CD4-positive, alpha-beta T cell (primary cell): ENCODE measurements at places on chromosomes 13 and 19. TPM values are rescaled to one million over a fixed set of nuclear protein-coding genes. Genes with fewer than 3 reads are reported as not detected.

- no peaks in the 10 kb centered on the region for H3K4me1 ChIP-seq
- no peaks in the 10 kb centered on the region for H3K36me3 ChIP-seq
- no peak overlapping the region for H3K27ac ChIP-seq
- H3K4me3 ChIP-seq = no peak overlapping the region
- DNase-seq = no peak
These were observed 41.0 kb upstream of the SOX21 start for GRCh38 chr13:94753327-94753726.

- H3K27ac ChIP-seq = no peak overlapping the region
- peaks cover 18% of the 10 kb centered on the region for H3K4me1 ChIP-seq
- H3K36me3 ChIP-seq = no peaks in the 10 kb centered on the region
- peaks cover 7% of the 10 kb centered on the region for H3K27me3 ChIP-seq
- no peak overlapping the region for H3K4me3 ChIP-seq
- DNase-seq = no peak
These were observed 3.7 kb upstream of the CADM4 start for GRCh38 chr19:43643326-43643725.

DNA sequence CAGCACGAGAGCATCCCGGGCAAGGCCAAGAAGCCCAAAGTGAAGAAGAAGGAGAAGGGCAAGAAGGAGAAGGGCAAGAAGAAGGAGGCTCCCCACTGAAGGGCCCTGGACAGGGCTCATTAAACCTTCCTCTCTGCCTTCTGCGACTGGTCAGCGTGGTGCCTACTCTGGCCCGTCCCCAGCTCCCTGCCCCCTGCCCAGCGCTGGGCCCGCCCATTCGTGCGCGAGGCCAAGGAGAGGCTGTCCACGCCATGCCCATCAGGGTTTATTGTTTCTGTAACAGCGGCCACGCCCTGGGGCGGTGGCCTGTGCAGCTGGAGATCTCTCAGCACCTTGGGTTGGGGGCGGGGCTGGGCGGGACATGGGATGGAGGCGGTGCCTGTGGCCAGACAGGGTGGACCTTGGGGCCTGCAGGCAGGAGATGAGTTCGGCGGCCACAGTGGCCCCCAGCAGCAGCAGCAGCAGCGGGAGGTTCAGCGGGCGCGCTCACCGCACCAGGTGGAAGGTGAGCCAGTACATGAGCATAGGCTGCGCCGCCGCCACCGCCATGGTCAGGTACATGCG, 897 bp downstream of the C19orf33 start:
- H3K4me3 ChIP-seq = no peak overlapping the region
- DNase-seq = no peak
- H3K4me1 ChIP-seq = no peaks in the 10 kb centered on the region
- peaks cover 20% of the 10 kb centered on the region for H3K36me3 ChIP-seq

GRCh38 chr19:18847549-18848463, 16.0 kb downstream of the UPF1 start:
- peaks cover 60% of the 10 kb centered on the region for H3K36me3 ChIP-seq
- no peak for DNase-seq
- H3K27ac ChIP-seq = no peak overlapping the region
- H3K4me3 ChIP-seq = no peak overlapping the region
- H3K27me3 ChIP-seq = no peaks in the 10 kb centered on the region
- peaks cover 67% of the 10 kb centered on the region for H3K4me1 ChIP-seq

- no peaks in the 10 kb centered on the region for H3K4me1 ChIP-seq
- H3K27me3 ChIP-seq = no peaks in the 10 kb centered on the region
These were observed 30.1 kb downstream of the ZAR1L start for GRCh38 chr13:32284927-32285632.

- no peak overlapping the region for H3K4me3 ChIP-seq
- H3K27me3 ChIP-seq = peaks cover 28% of the 10 kb centered on the region
- no peaks in the 10 kb centered on the region for H3K36me3 ChIP-seq
- peaks cover 12% of the 10 kb centered on the region for H3K4me1 ChIP-seq
These were observed 4.1 kb upstream of the C1QTNF9B start for GRCh38 chr13:23901365-23901764.

GRCh38 chr13:111857846-111858560, 208.9 kb upstream of the SOX1 start:
- H3K4me1 ChIP-seq = no peaks in the 10 kb centered on the region
- no peaks in the 10 kb centered on the region for H3K36me3 ChIP-seq
- H3K4me3 ChIP-seq = no peak overlapping the region
- DNase-seq = no peak

GRCh38 chr13:111505175-111505777, 184.8 kb downstream of the TEX29 start:
- H3K4me3 ChIP-seq = no peak overlapping the region
- no peaks in the 10 kb centered on the region for H3K4me1 ChIP-seq
- peaks cover 14% of the 10 kb centered on the region for H3K27me3 ChIP-seq
- no peaks in the 10 kb centered on the region for H3K36me3 ChIP-seq

GRCh38 chr13:41345165-41345913, 34.3 kb downstream of the NAA16 start:
- DNase-seq = peak; percentile 23
- H3K27me3 ChIP-seq = no peaks in the 10 kb centered on the region

DNA sequence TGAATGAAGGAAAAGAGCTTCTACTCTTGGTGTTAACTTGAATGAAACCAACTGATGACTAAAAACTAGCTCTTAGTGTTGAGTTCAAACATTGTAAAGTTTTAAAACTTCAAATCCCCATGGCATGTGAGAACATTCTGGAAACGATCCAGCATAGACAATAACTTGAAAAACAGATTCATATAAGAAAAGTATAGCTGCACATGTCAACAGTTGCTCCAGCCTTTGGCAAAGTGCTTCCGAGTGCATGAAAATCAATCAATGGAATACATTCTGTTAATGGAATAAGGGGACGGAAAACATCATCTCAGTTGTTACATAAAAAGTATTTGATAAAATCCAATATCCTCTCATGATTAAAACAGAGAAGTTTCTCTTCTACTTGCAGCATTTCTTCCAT, 89.8 kb downstream of the MBNL2 start:
- peaks cover 3% of the 10 kb centered on the region for H3K36me3 ChIP-seq
- DNase-seq = no peak
- H3K4me3 ChIP-seq = no peak overlapping the region
- no peak overlapping the region for H3K27ac ChIP-seq
- H3K27me3 ChIP-seq = no peaks in the 10 kb centered on the region
- peaks cover 3% of the 10 kb centered on the region for H3K4me1 ChIP-seq

DNA sequence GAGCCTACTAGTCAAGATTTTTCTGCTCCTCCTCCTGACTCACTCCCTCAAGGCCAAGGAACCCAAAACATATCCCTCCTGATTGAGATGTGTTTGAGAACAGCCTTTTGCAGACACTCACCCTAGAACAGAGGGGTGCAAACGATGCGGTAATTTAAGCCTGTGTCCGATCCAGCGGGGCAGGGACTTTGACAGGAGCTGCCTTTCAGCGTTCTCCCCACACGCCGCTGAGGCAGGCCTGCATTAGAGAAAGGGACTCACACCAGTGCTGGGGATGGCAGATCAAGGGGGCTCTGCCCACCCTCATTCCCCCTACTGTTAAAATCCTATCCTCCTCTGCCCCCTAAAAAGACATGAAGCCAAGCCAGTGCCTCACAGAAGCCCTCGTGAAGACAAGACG, 70.5 kb downstream of the CCDC70 start:
- H3K4me1 ChIP-seq = peaks cover 8% of the 10 kb centered on the region
- no peaks in the 10 kb centered on the region for H3K27me3 ChIP-seq
- no peaks in the 10 kb centered on the region for H3K36me3 ChIP-seq
- no peak for DNase-seq
- no peak overlapping the region for H3K4me3 ChIP-seq

- no peak for DNase-seq
- no peak overlapping the region for H3K4me3 ChIP-seq
- H3K4me1 ChIP-seq = no peaks in the 10 kb centered on the region
These were observed 15.1 kb upstream of the FOXO1 start for GRCh38 chr13:40681341-40682146.

DNA sequence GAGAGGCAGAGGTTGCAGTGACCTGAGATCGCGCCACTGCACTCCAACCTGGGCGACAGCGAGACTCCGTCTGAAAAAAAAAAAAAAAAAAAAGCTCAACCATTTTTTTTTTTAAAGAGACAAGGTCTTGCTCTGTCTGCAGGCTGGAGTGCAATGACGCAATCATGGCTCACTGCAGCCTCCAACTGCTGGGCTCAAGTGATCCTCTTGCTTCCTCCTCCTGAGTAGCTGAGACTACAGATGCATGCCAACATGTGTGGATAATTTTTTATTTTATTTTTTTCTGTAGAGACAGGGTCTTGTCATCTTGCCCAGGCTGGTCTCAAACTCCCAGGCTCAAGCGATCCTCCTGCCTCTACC, 10.3 kb downstream of the EHD2 start:
- peaks cover 6% of the 10 kb centered on the region for H3K27me3 ChIP-seq
- H3K36me3 ChIP-seq = no peaks in the 10 kb centered on the region
- DNase-seq = no peak
- H3K4me1 ChIP-seq = no peaks in the 10 kb centered on the region

- H3K36me3 ChIP-seq = no peaks in the 10 kb centered on the region
- DNase-seq = peak; percentile 35
- H3K27me3 ChIP-seq = no peaks in the 10 kb centered on the region
These were observed 54.0 kb upstream of the ATP12A start for GRCh38 chr13:24625870-24626849.

DNA sequence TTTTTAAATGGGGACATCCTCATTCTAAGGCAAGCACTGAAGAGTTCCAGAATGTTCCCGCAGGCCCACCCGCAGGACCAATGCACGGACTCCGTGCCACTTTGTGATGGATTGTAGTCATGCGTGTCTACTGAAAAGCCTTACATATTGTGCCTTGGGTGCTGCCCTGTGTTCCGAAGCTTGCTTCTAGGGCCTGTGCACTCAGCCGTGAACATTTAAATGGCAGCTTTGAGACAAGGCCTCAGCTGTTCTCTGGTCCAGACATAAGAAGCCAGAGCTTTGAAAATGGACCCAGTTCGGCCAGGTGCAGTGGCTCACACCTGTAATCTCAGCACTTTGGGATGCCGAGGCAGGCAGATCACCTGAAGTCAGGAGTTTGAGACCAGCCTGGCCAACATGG, 75.3 kb upstream of the CACNA1A start:
- H3K4me1 ChIP-seq = no peaks in the 10 kb centered on the region
- no peak overlapping the region for H3K4me3 ChIP-seq
- H3K36me3 ChIP-seq = no peaks in the 10 kb centered on the region
- peaks cover 8% of the 10 kb centered on the region for H3K27me3 ChIP-seq

DNA sequence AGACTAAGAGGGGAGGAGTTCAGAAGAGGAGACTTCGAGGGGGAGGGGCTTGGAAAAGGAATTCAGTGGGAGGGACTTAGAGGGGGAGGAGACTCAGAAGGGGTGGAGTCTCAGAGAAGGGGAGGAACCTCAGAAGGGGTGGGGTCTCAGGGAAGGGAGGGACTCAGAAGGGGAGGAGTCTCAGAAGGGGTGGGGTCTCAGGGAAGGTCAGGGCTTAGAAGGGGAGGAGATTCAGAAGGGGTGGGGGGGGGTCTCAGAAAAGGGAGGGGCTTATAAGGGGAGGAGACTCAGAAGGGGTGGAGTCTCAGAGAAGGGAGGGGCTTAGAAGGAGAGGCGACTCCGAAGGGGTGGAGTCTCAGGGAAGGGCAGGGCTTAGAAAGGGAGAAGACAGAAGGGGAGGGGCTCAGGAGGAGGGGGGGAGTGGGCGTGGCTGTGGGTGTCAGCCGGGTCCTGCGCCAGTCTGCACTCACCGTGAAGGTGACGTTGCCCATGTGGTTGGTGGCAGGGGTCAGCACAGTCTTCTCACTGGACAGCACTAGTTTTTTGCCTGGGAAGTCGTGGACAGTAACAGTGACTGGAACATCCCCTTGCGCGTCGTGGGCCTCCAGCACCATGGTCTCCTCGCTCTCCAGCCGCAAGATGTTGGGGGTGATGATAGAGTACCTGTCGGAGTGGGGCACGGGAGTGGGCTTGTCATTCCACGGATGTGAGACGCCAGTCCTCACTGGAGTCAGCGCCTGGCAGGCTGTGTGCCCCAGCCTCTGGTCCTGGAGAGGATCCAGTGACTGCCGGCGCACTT, 1.5 kb downstream of the C3 start:
- no peak overlapping the region for H3K4me3 ChIP-seq
- H3K27me3 ChIP-seq = no peaks in the 10 kb centered on the region
- H3K4me1 ChIP-seq = peaks cover 8% of the 10 kb centered on the region
- no peak overlapping the region for H3K27ac ChIP-seq
- DNase-seq = no peak
- no peaks in the 10 kb centered on the region for H3K36me3 ChIP-seq

GRCh38 chr19:14102756-14103155, 12.2 kb upstream of the SAMD1 start:
- no peak overlapping the region for H3K27ac ChIP-seq
- H3K4me1 ChIP-seq = no peaks in the 10 kb centered on the region
- no peaks in the 10 kb centered on the region for H3K27me3 ChIP-seq
- H3K4me3 ChIP-seq = no peak overlapping the region
- peaks cover 43% of the 10 kb centered on the region for H3K36me3 ChIP-seq

- no peaks in the 10 kb centered on the region for H3K36me3 ChIP-seq
- no peaks in the 10 kb centered on the region for H3K27me3 ChIP-seq
- H3K27ac ChIP-seq = no peak overlapping the region
- H3K4me3 ChIP-seq = no peak overlapping the region
These were observed 2.8 kb downstream of the RNF113B start for GRCh38 chr13:98174307-98174706.

DNA sequence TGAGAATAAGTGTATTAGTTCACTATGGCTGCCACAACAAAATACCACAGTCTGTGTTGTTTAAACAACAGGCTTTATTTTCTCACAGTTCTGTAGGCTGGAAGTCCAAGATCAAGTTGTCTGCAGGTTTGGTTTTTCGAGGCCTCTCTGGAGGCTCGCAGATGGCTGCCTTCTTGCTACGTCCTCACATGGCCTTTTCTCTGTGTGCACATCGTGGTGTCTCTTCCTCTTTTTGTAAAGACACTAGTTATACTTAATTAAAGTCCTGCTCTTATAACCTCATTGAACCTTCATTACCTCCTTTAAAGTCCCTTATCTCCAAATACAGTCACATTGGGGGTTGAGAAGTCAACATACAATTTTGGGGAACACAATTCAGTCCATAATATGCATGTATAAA, 10.6 kb downstream of the CSNK1A1L start:
- no peaks in the 10 kb centered on the region for H3K27me3 ChIP-seq
- H3K27ac ChIP-seq = no peak overlapping the region
- no peak for DNase-seq
- H3K36me3 ChIP-seq = no peaks in the 10 kb centered on the region
- no peak overlapping the region for H3K4me3 ChIP-seq
- no peaks in the 10 kb centered on the region for H3K4me1 ChIP-seq

IZUMO2 gene
- not detected for total RNA-seq

ATCAY gene
- total RNA-seq = not detected

ZGLP1 gene
- 1.6 TPM for total RNA-seq

CFD gene
- total RNA-seq = 2.3 TPM

RYR1 gene
- total RNA-seq = 1.2 TPM

KCNN1 gene
- not detected for total RNA-seq

CARD8 gene
- 71.1 TPM for total RNA-seq

KCNRG gene
- 0.70 TPM for total RNA-seq
